ENCODE measurements at places on chromosomes 3 and 15.

DNA sequence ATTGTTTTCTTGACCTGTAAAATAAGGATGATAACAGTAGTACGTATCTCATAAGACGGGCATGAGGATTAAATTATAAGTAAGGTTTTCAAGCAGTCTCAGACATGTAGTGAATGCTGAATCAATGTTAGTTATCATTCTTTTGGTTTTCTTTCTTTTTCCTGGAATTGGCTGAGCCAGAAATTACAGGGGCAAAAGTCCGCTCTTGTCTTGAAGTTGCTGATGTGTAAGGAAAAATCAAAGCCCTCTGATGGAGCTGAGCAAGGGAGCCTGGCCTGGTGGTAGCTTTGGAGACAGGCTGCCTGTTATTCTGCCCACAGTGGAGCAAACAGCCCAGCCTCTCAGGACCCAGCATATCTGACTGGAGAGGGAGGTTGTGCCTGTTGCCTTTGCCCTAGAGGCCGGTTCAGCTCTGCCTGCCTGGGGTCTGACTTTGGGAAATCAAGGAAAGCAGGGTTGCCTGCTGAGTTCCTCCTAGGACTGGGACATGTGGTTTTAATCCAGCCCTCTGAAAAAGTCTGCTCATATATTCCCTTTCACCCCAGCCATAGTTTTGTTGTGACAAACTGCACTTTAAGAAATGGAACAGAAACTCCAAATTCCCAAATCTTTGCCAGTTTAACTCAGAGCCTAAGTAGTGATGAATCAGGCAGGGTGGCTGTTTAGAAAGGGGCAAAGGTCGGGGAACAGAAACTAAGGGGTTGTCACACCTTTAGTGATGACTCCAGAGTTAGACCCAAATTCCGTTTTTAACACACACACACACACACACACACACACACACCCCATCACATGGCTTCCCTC, 40.1 kb downstream of the GASK1A start:
- no peak for DNase-seq

- no peak for DNase-seq
These were observed 21.7 kb upstream of the KPNA4 start for GRCh38 chr3:160587105-160587504.

DNA sequence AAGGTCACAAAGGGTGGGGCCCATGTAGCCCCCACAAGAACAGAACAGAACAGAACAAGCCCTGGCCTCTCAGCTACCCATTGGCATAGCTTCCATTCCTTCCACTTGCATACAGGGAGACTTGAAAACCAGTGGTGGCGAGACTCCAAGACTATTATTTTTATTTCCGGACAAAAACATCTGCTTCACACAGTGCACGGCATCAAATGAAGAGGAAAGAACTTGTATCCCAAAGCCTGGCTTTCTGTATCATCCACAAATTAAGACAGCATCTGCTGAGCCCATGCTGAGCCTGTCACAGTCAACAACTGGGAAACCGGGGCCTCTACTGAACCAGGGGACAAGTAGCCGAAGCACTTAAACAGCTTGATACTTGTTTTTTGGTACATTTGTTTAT, 56.0 kb downstream of the CLEC3B start:
- no peak for DNase-seq

- no peak for DNase-seq
These were observed 86.3 kb downstream of the MME start for GRCh38 chr3:155166441-155166840.

DNA sequence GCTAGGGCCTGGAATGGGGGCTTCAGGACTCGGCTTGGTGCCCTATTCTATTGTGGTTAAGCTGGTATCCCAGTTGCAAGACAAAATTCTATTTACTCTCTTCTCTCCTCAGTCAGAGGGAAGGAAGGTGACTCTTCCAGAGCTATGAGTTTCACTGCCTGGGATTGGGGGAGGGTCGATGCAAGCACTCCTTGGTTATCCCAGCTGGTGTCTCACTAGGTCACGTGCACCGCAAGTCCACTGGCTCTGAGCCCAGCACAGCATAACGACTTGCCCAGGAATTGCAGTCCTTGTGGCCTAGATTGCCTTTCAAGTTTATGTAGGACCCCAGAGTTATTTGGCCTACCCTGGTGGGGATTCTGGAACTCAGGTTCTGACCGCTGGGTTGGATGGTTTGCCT, 958.8 kb downstream of the IGSF11 start:
- no peak for DNase-seq

GRCh38 chr3:99084826-99085225, 183.3 kb upstream of the DCBLD2 start:
- DNase-seq = no peak

- DNase-seq = no peak
These were observed 1187.6 kb downstream of the SI start for GRCh38 chr3:163890661-163891060.

- DNase-seq = no peak
These were observed 26.8 kb downstream of the ARIH2 start for GRCh38 chr3:48945432-48945831.

DNA sequence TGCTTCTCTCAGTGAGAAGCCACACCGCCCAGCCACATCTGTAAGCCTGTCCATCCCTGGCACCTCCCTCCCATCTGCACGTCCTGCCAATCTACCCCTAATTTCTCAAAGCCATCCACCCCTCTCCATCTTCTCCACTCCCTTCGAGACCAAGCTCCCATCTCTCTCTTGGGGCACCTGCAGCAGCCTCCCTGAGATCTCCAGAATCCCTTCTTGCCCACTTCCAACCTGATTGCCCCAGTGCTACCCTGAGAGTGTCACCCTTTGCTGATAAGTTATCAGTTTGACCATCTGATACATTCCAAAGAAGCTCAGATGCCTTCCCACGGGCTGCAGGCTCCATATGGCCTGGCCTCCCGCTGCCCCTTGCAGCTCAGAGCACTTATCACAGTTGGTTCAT, 496.1 kb downstream of the SHQ1 start:
- DNase-seq = no peak

GRCh38 chr3:119636249-119636648, 24.1 kb downstream of the POPDC2 start:
- no peak for DNase-seq

GRCh38 chr3:60017631-60018030, 967.8 kb upstream of the CFAP20DC start:
- no peak for DNase-seq

DNA sequence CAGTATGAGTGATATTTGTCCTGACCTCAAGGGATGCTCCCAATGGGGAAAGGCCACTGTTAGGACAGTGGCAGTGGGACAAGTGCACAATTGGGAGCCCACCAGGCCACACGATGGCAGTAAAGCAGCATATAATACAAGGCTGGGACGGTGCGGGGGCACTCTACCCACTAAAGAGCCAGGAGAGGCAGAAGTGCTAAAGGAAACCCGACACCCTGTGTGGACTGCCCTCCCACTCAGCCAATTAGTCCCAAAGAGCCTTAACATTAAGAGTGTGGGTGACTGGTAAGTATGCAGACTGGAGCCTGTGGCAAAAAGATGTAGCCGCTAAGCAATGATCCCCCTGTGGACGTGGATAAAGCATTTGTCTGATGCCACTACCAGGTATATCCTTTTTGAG, 8.2 kb upstream of the ZNF589 start:
- peak; percentile 32 for DNase-seq

DNA sequence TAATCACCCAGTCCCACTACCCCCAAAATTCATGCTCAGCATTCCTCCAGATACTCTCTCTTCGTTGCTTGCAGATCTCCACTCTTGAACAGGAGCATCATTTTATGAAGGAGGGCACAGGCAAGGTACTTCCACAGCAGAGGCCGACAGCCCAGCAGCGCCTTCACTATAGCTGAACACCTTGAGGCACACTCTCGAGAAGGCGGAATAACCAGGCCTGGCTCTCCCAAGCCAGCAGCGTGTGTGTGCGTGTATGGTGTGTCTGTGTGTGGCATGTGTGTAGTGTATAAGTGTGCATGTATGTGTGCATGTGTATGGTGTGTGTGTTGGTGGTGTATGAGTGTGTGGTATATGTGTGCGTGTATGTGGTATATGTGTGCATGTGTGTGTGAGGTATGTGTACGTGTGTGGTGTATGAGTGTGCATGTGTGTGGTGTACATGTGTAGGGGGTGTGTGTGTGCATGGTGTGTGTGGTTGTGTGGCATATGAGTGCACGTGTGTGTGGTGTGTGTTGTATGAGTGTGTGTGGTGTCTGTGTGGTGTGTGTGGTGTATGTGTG, 161.8 kb downstream of the XXYLT1 start:
- DNase-seq = no peak

- peak; percentile 73 for DNase-seq
These were observed 238.2 kb downstream of the GREM1 start for GRCh38 chr15:32956006-32956405.

GRCh38 chr15:71011503-71012155, 103.6 kb upstream of the THSD4 start:
- DNase-seq = no peak

DNA sequence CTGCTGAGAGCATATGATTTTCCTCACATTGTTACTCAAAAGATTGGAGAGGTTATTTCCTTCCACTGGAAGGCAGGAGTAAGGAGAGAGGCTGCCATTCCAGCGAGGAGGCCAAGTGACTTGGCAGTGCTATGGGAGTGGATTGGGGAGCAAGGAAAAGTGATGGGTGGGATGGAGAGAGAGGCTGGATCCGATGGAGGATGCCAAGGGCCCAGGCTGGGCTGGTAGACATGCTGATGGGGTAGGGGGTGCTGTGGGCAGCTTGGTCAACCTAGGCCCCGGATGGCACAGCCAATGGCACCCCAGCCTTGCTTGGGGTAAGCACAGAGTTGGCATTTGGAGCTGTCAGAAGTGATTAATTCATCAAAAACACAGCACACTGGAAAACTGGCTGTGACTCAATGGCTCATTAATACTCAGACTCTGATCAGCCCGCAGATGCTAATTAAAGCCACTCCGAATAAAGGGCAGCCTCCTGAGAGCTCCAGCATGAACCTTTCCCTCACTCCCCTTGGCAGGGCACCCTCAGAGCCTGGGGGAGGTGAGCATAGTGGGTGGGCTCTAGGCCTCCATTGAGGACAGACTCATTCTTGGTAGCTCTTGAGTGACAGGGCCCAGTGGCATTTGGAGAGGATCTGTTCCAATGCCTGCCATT, 22.1 kb upstream of the SLC6A1 start:
- no peak for DNase-seq

DNA sequence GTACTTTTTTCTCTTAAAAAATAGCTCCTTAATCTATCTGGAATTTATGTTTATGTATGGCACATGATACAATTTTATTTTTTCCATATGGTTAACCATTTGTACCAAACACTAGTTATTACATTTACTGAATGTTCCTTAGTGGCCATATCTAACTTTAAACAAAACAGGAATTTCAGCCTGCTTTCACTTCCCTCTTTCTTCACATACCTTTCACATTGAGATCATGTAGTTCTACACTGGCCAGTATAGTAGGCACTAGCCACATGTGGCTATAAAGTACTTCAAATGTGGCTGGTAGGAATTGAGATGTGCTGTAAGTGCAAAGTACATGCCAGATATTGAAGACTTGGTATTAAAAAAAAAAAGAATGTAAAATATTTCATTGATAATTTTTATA, 4.7 kb upstream of the RYK start:
- peak; percentile 8 for DNase-seq

DNA sequence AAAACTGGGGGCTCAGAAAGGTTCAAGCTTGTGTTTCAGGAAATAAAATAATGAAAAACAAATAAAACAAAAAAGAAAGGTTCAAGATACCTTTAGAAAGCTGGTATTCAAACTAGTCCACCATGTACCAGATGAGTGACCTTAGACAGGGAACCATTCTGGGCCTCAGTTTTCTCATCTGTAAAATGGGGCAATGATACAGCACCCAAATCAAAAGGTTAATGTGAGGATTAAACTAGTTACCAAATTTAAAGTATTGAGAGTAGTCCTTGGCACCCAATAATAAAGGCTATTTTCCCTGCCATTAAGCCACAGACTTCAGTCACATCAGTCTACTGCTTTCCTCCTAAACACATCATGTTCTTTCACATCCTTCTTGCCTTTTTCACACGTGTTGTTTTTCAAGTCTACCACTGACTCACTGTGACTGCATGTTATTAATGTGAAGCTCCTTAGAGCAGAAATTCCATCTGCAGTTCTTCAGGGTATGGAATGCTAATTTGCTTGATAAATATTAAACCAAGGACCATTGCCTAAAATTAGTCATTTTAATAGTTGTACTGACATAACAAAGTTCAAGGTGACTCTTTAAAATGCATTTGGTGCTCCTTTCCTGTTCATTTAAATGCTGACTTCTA, 19.9 kb downstream of the TAMM41 start:
- no peak for DNase-seq

GRCh38 chr3:50192689-50193141, 1.3 kb downstream of the GNAT1 start:
- peak; percentile 50 for DNase-seq

GRCh38 chr3:193857996-193858395, 265.0 kb downstream of the OPA1 start:
- DNase-seq = no peak

GRCh38 chr3:35965908-35966307, 326.6 kb downstream of the ARPP21 start:
- DNase-seq = peak; percentile 16

- no peak for DNase-seq
These were observed 165.4 kb downstream of the SV2B start for GRCh38 chr15:91265416-91265940.

DNA sequence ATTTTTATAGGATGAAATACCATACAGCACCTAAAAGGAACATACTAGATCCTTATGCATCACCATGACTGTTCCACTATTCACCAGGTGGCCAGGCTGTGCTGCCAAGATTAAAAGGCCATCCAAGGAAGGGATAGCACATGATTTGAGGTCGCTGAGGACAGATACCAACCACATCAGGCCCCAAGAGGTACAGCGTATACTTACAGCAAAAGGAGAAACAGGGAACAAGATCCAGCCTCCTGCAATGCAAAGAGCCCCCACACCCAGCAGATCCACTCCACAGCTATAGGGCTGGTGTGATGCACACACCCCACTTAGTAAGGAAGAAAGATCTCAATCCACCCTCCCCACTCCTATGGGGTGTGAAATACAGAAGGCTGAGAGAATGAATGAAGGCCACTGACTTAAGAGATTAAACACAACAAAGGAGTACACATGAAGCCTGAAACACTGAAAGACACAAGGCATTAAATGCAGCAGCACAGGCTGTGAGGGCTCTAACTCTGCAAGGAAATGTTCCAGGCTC, 32.0 kb upstream of the ZNF445 start:
- DNase-seq = no peak

DNA sequence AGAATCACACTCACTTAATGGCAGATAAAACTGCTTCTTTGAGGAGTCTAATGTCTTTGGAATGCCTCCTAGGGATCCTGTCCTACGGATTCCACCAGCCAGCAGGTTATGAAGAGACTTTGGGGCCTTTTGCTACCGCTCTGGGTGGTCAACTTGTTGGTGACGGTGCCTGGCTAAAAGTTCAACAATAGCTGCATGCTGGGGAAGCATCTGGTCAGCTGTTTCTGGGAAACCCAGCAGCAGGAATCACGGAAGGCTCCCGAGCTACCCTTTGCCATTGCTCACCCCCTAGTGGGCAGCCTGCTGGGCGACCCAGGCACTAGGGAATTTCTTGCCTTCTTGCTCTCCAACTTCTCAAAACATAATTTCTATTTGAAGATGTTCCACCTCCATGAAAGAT, 263.3 kb downstream of the NEK10 start:
- no peak for DNase-seq

GRCh38 chr15:58441376-58442070, 9.7 kb downstream of the LIPC start:
- no peak for DNase-seq

GRCh38 chr3:80553211-80553610, 785.4 kb upstream of the ROBO1 start:
- no peak for DNase-seq
